ENCODE measurements at places on chromosomes 1 and 21. TPM values are rescaled to one million over a fixed set of nuclear protein-coding genes. Genes with fewer than 3 reads are reported as not detected.

DNA sequence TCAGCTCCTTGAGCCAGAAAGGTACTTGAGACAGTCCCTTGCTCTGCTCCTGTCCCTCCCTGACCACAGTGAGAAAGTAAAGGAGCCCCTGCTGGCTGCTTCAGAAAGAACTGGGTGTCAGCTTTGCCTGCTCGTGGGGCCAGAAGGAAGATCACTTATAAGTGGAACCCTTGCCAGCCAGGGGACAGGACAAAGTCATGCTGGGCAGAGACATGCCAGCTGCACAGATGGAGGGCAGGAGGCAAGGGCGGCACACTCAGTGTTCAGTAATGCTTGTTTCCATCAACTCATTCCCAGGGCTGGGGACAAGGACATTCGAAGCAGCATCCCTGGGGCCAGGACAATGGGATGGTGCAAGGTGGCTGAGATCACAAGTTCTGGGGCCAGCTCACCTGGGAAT lies 41.8 kb downstream of the NTPCR start:
- no peaks in the 10 kb centered on the region for H3K27me3 ChIP-seq
- H3K4me1 ChIP-seq: no peaks in the 10 kb centered on the region
- no peak overlapping the region for H3K4me3 ChIP-seq

DNA sequence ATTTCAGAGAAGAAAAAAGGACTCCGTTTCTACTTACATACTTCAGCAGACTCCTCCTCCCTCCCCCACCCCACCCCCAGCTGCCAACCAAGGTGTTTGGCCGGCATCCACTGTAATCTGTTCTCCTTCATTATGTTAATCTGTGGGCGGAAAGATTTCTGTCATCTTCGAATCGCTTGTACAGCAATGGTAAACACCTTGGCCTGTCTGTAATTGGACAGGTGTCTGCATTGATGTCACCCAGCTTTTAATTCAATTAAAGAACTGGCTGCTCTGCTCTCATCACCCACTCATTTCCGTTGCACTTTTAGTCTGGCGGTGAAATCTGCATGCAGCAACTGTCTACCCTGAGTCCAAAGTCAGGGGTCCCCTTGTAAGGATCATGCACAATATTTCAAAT lies 368.6 kb downstream of the USH2A start:
- no peaks in the 10 kb centered on the region for H3K27me3 ChIP-seq
- H3K36me3 ChIP-seq: peaks cover 2% of the 10 kb centered on the region
- H3K27ac ChIP-seq: no peak overlapping the region
- H3K4me3 ChIP-seq: no peak overlapping the region
- DNase-seq: no peak

DNA sequence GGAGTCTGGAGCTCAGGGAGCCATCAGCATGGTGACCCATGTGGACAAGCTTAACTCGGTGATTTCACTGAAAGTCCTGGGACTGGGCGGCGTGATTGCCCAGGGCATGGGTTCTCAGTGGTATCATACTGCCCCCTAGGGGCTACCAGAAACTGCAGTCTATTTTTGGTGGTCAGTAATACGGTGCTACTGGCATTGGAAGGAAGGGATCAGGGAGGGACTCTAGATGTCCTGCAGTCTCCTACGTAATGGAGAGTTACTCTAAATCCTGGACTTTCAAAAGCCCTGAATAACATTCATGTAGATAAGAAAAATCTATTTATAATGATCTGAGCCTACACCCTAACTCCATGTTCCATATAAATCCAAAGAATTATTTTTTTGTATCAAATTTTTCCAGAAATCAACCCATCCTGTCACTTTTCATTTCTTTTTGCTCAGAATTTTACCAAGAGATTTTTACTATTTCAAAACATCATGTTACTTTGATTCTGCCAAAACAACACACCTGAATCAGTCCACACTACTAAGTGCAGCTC lies 37.3 kb downstream of the PABPC4 start:
- H3K4me3 ChIP-seq: no peak overlapping the region
- no peak overlapping the region for H3K27ac ChIP-seq
- peaks cover 9% of the 10 kb centered on the region for H3K36me3 ChIP-seq
- H3K27me3 ChIP-seq: no peaks in the 10 kb centered on the region

DNA sequence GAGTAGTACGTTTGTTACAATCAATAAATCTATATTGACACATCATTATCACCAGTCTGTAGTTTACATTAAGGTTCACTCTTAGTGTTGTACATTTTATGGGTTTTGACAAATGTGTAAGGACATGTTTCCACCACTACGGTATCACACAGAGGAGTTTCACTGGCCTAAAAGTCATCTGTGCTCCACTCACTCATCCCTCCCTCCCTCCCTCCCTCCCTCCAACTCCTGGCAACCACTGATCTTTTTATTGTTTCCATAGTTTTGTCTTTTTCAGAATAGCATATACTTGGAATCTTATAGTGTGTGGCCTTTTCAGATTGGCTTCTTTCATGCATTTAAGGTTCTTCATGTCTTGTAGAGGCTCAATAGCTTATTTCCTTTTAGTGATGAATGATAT lies 44.1 kb upstream of the RHOU start:
- no peak overlapping the region for H3K4me3 ChIP-seq
- no peak for DNase-seq
- H3K4me1 ChIP-seq: peaks cover 10% of the 10 kb centered on the region
- H3K36me3 ChIP-seq: no peaks in the 10 kb centered on the region
- H3K27ac ChIP-seq: no peak overlapping the region

DNA sequence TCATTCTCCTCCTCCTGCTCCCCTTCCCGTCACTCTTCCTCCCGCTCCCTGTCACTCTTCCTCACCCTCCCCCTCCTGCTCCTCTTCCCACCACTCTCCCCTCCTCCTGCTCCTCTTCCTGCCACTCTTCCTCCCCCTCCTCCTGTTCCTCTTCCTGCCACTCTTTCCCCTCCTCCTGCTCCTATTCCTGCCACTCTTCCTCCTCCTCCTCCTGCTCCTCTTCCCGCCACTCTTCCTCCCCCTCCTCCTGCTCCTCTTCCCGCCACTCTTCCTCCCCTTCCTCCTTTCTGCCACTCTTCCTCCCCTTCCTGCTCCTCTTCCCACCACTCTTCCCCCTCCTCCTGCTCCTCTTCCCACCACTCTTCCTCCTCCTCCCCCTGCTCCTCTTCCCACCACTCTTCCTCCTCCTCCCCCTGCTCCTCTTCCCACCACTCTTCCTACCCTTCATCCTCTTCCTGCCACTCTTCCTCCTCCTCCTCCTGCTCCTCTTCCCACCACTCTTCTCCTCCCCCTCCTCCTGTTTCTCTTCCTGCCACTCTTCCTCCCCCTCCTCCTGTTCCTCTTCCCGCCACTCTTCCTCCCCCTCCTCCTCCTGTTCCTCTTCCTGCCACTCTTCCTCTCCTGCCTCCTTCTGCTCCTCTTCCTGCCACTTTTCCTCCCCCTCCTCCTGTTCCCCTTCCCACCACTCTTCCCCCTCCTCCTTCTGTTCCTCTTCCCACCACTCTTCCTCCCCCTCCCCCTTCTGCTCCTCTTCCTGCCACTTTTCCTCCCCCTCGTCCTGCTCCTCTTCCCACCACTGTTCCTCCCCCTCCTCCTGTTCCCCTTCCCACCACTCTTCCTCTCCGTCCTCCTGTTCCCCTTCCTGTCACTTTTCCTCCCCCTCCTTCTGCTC lies 28.7 kb upstream of the ARTN start:
- DNase-seq: no peak
- H3K36me3 ChIP-seq: no peaks in the 10 kb centered on the region
- no peaks in the 10 kb centered on the region for H3K27me3 ChIP-seq
- H3K4me3 ChIP-seq: no peak overlapping the region

- no peak for DNase-seq
- H3K4me1 ChIP-seq: peaks cover 7% of the 10 kb centered on the region
- no peak overlapping the region for H3K27ac ChIP-seq
- no peak overlapping the region for H3K4me3 ChIP-seq
- H3K36me3 ChIP-seq: no peaks in the 10 kb centered on the region
Observed at GRCh38 chr1:43049481-43049880, 90.8 kb upstream of the SLC2A1 start.

DNA sequence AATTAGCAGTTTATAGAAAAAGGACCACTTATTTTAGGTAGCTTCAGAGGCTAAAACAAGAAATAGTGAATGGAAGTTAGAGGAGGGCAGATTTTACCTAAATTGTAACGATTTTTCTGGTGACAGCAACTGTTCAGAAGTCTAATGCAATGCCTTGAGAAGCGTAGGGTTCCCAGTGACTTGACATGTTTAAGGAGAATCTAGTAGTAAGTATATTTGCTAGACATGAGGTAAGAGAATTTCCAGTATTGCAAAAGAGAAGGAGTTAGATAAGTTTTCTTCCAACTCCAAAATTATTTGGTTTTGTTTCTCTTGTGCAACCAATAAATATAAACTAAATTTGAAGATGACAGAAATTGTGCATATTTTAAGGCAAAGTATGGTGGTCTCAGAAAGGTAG lies 140.0 kb downstream of the SMYD3 start:
- peak overlapping the region; percentile 54 for H3K27ac ChIP-seq
- no peak overlapping the region for H3K4me3 ChIP-seq
- DNase-seq: no peak
- no peaks in the 10 kb centered on the region for H3K36me3 ChIP-seq

DNA sequence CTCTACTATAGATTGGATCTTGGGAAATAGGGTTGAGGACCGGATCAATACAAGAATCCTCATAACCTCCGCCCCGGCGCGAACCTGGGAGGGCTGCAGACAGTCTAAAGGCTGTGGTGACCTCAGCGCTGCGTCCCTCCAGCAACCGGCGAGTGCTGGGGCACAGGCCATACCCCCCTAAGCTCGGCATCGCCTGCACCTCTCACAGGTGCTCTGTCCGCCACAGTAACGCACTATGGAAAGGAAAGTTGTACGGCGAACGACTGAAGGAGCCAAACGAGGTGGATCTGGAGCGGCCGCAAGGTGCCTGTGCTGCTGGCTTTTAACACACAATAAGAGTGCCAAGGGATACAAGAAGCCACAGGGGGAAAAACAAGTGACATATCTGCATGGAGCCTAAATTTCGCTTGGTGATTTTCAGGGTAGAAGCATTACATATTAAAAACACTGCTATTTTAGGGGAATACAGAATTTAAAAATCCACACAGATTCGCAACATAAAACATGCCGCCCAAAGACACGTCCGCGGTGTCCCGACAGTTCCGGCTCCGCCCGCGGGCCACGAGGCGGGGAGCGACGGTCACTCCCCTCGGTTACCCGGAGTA lies 1.4 kb upstream of the RBM15 start:
- H3K27ac ChIP-seq: peak overlapping the region; percentile 89
- H3K4me3 ChIP-seq: no peak overlapping the region
- H3K27me3 ChIP-seq: no peaks in the 10 kb centered on the region
- peaks cover 53% of the 10 kb centered on the region for H3K4me1 ChIP-seq

DNA sequence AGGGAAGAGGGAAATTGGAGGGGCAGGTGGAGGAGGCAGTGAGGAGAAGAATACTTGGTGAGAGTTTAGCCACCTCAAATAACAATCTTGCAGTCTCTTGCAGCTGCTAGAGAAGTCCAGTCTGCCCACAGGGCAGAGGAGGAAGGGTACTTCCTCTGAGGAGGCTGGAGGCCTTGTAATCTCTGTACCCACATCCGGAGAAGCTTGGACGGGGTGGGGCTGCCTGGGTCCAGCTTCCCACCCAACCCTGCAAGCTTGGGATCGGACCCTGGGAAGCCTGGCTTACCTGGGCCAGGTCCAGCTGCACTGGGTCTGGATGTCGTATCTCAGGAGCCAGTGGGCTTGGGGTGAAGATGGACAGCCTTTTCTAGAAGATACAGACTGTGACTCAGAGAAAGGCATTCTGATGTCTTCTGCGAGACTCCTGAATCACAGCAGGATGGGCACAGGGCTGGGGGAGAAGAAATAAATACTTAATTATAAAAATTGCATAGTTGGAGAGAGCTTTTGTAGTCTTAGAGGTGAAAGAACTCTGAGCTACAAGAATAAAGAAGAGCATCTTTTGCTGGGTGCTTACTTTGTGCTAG lies 111.8 kb upstream of the JUN start:
- peaks cover 9% of the 10 kb centered on the region for H3K4me1 ChIP-seq
- peaks cover 5% of the 10 kb centered on the region for H3K27me3 ChIP-seq
- peak overlapping the region; percentile 42 for H3K27ac ChIP-seq
- DNase-seq: no peak

The MR1 gene
- 48.9 TPM for total RNA-seq

The NLRP3 gene
- total RNA-seq: 0.63 TPM

DNA sequence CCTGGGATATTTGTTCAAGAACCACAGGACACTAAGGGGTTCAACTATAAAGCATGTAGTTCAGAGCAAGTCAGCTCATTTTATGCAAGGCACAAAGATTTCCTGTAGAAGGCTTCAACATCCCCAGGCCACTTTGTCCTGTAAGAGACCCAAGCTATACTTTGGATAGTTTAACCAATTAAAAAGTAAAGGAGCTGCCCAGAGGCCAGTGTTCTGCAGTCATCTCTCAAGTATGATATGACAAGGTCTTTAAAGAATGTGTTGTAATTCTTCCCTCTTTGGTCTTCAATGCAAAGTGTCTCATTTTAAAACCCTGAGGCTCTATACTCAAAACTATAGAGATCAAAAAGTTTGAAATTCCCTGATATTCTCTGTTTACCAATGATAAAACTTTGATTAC lies 34.1 kb downstream of the KRTAP20-3 start:
- H3K36me3 ChIP-seq: no peaks in the 10 kb centered on the region
- no peak for DNase-seq
- no peak overlapping the region for H3K27ac ChIP-seq
- no peaks in the 10 kb centered on the region for H3K27me3 ChIP-seq
- no peak overlapping the region for H3K4me3 ChIP-seq
- no peaks in the 10 kb centered on the region for H3K4me1 ChIP-seq

GRCh38 chr1:156081180-156081916 lies 917 bp downstream of the MEX3A start:
- no peak overlapping the region for H3K27ac ChIP-seq
- no peaks in the 10 kb centered on the region for H3K36me3 ChIP-seq
- H3K4me3 ChIP-seq: peak overlapping the region; percentile 87
- peaks cover 5% of the 10 kb centered on the region for H3K4me1 ChIP-seq

DNA sequence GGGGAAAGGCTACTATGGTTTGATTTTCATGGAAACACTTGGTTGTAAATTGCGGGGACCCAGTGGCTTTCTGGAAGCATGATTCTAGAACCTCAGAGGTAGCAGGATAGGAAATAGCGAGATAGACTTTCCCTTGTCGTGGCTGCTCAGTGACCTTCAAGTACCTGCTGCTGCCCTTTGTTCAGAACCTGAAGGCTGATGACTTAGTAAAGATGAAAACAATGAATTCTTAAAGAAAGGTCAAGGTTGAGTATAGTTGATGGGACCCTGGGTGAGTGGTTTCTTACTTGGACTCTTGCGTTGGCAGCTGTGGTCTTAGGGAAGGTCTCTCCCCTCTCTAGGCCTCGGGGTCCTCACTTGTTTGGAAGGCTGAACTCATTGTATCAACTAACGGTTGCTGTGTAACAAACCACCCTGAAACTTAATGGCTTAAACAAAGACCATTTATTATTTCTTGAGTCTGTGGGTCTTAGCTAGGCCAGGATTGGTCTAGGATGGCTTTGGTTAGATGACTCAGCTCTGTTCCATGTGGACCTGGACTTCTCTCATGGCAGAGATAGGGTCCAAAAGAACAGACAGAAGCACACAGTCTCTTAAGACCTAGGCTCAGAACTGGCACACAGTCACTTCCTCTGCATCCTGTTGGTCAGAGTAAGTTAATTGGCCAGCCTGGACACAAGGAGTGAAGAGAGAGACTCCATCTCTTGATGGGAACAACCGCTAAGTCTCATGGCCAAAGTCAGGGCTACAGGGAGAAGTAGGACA lies 89.2 kb upstream of the SELENON start:
- peaks cover 61% of the 10 kb centered on the region for H3K4me1 ChIP-seq
- no peaks in the 10 kb centered on the region for H3K27me3 ChIP-seq

The CHODL gene
- total RNA-seq: 0.28 TPM
